ENCODE measurements at places on chromosomes 4 and X.

GRCh38 chr4:110073053-110073845, 125.2 kb downstream of the ELOVL6 start:
- H3K36me3 ChIP-seq = peaks cover 22% of the 10 kb centered on the region
- no peak overlapping the region for H3K4me3 ChIP-seq
- no peak for DNase-seq
- H3K27ac ChIP-seq = no peak overlapping the region

DNA sequence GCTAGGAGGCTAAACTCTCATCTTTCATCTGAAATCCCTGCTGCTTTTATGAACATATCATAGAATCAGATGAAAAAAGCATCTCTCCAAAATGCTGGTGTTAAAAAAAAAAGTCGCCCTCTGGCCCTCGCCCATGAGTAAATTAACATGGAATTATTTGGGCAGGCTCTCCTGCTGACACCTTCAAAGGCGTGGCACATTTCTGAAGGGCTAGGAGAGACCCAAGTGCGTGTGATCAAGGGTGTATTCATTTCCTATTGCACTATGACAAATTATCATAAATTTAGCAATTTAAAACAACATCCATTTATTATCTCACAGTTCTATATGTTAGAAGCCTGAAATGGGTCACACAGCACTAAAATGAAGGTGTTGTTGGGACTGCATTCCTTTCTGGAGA, 5.1 kb downstream of the ANXA3 start:
- H3K4me3 ChIP-seq = no peak overlapping the region
- H3K4me1 ChIP-seq = peaks cover 13% of the 10 kb centered on the region
- DNase-seq = no peak
- H3K27me3 ChIP-seq = no peaks in the 10 kb centered on the region

DNA sequence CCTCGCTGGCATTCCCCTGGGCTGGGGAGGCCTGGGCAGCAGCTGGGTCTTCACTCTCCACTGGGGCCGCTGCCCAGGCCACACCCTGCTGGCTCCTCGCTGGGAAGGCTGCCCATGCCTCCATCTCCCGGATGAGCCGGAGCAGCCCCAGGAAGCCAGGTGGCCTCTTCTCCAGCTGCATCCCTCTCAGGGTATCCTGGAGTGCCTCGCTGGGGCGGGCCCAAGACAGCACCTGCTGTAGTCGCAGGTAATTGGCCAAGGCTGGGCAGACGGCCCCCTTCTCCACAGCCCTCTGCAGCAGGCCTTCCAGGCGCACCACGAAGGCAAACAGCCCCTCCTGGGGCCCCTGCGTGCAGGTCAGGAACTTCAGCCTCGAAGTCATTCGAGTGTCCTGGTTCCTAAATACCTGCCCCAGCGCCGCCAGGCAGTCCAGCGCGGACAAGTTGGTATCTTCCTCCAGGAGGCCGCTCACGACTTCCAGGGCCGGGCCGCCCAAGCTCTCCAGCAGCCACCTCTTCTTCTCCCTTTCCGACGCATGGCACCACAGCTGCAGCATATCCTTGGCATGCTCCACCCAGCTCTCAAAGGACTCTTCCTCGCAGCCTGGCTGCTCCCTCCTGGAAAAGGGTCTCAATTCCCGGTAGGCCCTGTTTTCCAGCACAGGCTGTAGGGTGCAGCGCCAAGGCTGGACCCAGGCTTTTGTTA, 3.7 kb downstream of the PNMA6E start:
- no peak overlapping the region for H3K27ac ChIP-seq
- H3K27me3 ChIP-seq = no peaks in the 10 kb centered on the region
- no peaks in the 10 kb centered on the region for H3K4me1 ChIP-seq
- H3K4me3 ChIP-seq = no peak overlapping the region
- H3K36me3 ChIP-seq = peaks cover 10% of the 10 kb centered on the region

- H3K27ac ChIP-seq = no peak overlapping the region
- H3K36me3 ChIP-seq = no peaks in the 10 kb centered on the region
- no peaks in the 10 kb centered on the region for H3K4me1 ChIP-seq
- no peaks in the 10 kb centered on the region for H3K27me3 ChIP-seq
These were observed 26.4 kb downstream of the NAT8L start for GRCh38 chr4:2085496-2085901.

DNA sequence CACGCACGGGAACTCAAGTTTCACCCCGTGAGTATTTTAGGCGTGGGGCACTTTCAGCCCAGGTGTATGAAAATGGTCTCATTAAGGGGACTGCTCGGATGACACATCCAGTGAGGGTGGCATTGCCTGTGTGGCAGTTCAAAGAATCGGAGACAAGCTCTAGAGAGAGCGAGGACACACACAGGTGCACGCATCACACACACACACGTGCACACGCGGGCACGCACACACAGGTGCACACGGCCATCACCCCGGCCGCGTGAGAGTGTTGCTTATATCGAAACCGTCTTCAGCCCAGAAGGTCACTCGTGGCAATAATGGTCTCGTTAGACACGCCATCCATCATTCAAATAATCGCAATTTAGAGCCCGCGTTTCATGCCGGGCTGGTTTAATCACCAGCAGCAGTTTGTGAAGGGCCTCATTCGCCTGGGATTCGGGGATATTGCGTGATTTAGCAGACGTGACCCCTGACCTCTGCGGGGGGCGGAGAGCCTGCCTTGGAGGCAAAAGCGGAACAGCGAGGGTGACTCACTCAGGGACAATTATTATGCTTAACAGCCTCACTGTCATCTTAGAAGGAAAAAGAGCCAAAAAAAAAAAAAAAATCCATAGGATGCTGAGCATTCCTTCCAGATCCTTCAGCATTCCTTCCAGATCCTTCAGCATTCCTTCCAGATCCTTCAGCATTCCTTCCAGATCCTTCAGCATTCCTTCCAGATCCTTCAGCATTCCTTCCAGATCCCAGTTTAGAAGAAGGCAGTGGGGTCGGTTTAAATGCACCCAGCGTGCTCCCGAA, 89.4 kb upstream of the PPP2R3B start:
- H3K4me3 ChIP-seq = no peak overlapping the region
- DNase-seq = no peak
- no peak overlapping the region for H3K27ac ChIP-seq
- H3K27me3 ChIP-seq = no peaks in the 10 kb centered on the region
- H3K36me3 ChIP-seq = peaks cover 7% of the 10 kb centered on the region

DNA sequence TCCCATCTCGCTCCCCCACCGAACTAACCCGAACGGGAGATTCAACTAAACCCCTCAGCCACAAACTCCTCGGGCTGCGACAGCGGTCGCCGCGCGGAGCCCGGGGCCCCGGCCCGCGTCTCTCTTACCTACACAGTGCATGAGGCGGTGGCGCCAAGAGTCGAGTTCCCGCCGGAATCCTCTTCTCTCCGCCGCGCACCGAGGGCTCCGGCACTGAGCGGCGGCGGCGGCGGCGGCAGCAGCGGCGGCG, 160 bp downstream of the LCORL start:
- peak overlapping the region; percentile 91 for H3K4me3 ChIP-seq
- DNase-seq = no peak
- H3K27me3 ChIP-seq = no peaks in the 10 kb centered on the region

DNA sequence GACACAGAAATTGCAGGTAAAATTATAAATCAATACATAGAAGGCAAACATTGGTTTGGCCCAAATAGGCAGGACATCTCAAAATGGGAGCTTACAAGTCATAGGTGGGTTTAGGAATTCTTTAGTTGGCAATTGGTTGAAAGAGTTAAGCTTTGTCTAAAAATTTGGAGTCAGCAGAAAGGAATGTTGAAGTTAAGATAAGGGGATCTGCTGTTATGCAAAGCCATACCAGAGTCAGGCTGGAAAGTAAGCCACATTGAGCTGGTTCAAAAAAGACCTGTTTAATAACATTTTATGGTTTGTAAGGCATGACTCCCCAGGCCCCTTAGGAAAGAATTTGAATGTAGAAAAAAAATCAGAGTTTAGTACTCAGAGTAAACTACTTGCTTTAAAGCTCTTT, 92.6 kb downstream of the IL13RA2 start:
- H3K4me1 ChIP-seq = no peaks in the 10 kb centered on the region
- DNase-seq = no peak
- no peak overlapping the region for H3K27ac ChIP-seq
- H3K4me3 ChIP-seq = no peak overlapping the region
- H3K27me3 ChIP-seq = no peaks in the 10 kb centered on the region
- H3K36me3 ChIP-seq = no peaks in the 10 kb centered on the region

GRCh38 chr4:8910822-8911315, 39.2 kb upstream of the HMX1 start:
- no peaks in the 10 kb centered on the region for H3K36me3 ChIP-seq
- peak; percentile 25 for DNase-seq
- no peak overlapping the region for H3K4me3 ChIP-seq
- H3K27ac ChIP-seq = no peak overlapping the region
- no peaks in the 10 kb centered on the region for H3K4me1 ChIP-seq

DNA sequence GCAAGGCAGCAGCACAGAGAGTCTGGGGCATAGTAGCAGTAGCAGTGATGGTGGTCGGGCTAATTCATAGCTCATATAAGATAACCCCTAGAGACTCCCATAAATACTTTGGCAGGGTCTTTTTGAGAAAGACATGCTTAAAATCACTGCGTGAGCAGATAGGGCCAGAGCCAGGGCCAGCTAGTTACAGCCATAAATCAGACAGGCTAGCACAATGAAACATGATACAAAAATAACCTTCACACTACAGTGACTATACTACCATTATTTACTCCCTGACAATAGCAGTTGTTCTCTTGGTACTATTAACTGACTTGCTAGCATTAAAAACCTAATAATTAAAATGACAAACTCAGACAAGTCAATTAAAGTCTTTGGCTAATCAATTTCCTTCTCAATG, 295.9 kb downstream of the SMARCA1 start:
- DNase-seq = no peak
- H3K27me3 ChIP-seq = no peaks in the 10 kb centered on the region
- no peak overlapping the region for H3K27ac ChIP-seq

DNA sequence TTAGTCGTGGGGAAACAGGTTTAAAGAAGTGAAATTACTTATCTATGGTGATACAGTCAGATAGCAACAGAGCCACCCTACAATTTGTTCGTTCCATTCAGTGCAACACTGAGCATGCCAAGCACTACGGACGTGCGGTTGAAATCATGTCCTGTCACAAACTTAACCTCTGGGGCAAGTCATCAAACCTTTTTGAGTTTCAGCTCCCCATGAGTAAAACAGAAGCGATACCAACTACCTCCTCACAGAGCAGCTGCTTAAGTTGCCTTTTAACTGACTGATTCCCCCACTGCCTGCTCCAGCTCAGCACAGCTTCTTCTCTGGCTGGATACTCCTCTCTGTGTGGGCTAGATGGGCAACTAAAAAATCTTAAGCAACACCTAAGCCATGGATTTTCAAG, 36.0 kb downstream of the LHFPL1 start:
- no peaks in the 10 kb centered on the region for H3K36me3 ChIP-seq
- no peak overlapping the region for H3K4me3 ChIP-seq
- DNase-seq = no peak

GRCh38 chr4:17124767-17125166, 226.3 kb upstream of the LDB2 start:
- peaks cover 4% of the 10 kb centered on the region for H3K36me3 ChIP-seq
- H3K4me1 ChIP-seq = peaks cover 8% of the 10 kb centered on the region
- no peak overlapping the region for H3K4me3 ChIP-seq
- no peak overlapping the region for H3K27ac ChIP-seq
- no peaks in the 10 kb centered on the region for H3K27me3 ChIP-seq

DNA sequence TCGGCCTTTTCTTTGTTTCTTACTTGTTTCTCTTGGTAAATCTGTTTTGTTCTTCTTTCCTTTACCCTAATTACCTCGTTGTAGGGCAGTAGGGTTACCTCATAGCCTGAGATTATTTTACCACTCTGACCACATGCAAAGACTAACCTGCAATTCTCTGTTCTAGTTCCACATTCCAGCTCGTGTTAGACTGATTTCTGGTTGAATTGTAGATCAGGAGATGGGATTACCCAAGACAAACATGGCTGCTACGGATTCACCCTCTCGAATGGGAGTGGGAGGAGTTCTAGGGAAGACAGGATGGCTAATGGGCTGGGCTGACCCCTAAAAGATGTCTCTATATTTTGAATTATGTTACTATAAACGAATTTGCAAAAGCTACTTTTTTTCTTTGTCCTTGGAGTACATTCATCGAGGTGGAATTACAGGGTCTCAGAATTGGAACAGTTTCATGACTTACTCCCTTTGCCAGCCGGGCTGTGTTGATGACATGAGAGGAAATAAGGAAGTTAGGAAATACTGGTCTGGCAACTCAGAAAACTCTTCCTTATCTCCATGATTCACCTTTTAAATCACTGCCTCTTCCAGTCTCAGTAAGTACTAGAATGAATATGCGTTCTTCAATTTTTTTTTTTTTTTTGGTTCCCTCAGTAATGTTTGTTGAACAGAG, 36.7 kb upstream of the FBXW7 start:
- H3K36me3 ChIP-seq = no peaks in the 10 kb centered on the region
- H3K27ac ChIP-seq = no peak overlapping the region
- no peaks in the 10 kb centered on the region for H3K4me1 ChIP-seq
- no peaks in the 10 kb centered on the region for H3K27me3 ChIP-seq

- no peaks in the 10 kb centered on the region for H3K27me3 ChIP-seq
- no peaks in the 10 kb centered on the region for H3K4me1 ChIP-seq
- no peak overlapping the region for H3K27ac ChIP-seq
- H3K36me3 ChIP-seq = no peaks in the 10 kb centered on the region
- H3K4me3 ChIP-seq = no peak overlapping the region
- no peak for DNase-seq
These were observed 35.1 kb downstream of the FAM114A1 start for GRCh38 chr4:38902695-38903094.

DNA sequence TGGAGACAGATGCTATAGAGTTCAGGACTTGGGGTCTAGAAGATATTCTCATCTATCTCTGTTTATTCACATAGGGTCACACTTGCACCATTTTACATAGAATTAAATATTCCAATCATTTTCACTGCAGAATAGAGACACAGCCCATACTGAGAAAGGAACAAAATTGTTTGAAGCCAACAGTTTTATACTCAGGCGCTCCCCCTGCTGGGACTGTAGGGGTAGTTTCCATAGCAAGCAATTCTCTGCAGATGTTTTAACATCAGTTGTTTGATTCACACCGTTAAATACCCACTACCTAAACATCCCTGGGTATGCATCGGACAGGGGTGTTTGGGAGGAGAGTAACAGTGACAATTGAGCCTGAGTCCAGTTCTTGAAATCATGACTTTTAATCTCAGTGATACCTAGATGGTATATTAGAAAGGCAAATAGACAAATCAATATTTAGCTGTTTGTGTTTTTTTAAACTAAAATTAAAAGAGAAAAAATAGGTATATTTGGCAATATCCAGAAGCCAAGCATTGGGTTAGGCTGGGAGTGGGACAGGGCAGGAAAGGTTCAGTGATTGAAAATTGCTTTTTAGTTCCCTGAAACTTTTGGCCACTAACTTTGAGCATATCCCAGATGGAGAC, 33.8 kb downstream of the LONRF3 start:
- H3K4me1 ChIP-seq = no peaks in the 10 kb centered on the region
- H3K27me3 ChIP-seq = no peaks in the 10 kb centered on the region
- no peak for DNase-seq

DNA sequence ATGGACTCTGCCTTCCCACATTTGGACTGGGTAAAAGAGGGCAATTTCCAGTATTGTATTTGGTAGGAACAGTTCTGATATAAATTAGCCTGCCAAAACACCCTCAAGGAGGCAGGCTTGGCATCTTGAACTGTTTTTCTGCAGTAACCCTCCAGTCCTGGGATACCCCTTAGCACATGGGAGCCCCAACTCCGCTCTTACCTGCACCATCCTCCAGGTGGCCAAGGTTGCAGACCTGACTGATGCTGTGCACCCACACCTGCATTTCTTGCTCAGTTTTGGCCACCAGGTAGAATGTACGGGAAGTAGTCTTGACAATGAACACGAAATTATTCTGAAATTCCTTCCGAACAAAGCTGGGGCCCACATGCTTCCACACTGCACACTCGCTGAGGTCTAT, 35.1 kb downstream of the GAB3 start:
- no peak overlapping the region for H3K27ac ChIP-seq
- DNase-seq = peak; percentile 30
- H3K4me3 ChIP-seq = no peak overlapping the region
- H3K4me1 ChIP-seq = no peaks in the 10 kb centered on the region
